Mesendoderm (in vitro differentiated cells): ENCODE measurements at places on chromosomes 12 and 14.
A peak's percentile ranks its signal among the peaks of the same experiment; 100 is the strongest.

DNA sequence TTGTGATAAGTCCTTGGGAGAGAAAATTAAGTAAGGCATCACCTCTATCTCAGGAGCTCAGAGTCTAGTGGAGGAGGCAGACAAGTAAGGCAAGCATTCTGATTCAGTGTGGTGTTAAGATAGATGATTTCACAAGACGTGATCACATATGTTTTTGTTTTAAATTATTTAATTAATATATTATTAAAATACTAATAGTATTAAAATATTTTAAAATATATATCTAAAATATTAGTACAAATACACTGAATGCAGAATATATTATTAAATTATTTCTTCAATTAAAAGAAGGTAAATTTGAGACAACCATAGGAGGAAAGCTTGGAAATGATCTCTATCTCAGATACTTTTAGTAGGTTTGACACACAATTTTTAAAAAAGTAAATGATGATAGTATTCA lies 51.5 kb upstream of the ANO4 start:
- no peak for DNase-seq

DNA sequence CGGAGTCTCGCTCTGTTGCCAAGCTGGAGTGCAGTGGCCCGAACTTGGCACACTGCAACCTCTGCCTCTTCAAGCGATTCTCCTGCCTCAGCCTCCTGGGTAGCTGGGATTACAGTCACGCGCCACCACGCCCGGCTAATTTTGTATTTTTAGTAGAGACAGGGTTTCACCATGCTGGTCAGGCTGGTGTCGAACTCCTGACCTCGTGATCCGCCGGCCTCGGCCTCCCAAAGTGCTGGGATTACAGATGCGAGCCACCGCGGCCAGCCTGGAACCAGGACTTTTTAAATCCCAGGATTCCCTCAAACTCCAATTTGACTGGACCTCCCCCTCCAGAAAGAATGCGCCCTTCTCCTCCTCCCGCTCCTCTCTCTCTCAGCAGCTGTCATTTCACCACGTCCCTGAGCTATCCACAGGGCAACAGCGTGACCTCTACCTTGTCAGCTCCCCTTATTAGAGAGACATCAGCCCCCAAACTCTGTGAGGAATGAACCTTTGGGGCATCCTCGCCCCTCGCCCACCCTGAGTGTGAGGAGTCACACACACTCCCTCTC lies 2.0 kb downstream of the ESYT1 start:
- DNase-seq, result no peak

GRCh38 chr12:79939728-79940310 lies 4.9 kb upstream of the PPP1R12A start:
- DNase-seq, result no peak

DNA sequence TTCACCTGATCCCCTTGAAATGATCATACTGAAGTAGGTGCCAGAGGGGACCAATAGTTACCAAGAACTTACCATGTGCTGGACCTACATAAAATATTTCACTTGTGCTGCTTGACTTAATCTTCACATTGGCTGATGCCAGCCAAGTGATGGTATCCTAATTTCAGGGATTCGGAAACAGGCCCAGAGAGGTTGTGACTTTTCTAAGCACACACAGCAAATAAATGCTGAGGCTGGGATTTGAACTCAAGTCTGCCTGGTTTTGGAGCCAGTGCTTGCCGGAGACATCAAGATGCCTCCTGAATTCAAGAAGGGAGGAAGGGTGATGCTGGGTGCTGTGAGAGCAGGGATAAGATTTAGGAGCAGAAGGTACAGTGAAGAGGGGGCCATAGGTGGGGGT lies 173.5 kb upstream of the LHX5 start:
- no peak for DNase-seq

- no peak for DNase-seq
Measured at GRCh38 chr12:99121546-99121945, 476.5 kb downstream of the APAF1 start.

GRCh38 chr12:902581-902980 lies 46.9 kb downstream of the RAD52 start:
- no peak for DNase-seq

DNA sequence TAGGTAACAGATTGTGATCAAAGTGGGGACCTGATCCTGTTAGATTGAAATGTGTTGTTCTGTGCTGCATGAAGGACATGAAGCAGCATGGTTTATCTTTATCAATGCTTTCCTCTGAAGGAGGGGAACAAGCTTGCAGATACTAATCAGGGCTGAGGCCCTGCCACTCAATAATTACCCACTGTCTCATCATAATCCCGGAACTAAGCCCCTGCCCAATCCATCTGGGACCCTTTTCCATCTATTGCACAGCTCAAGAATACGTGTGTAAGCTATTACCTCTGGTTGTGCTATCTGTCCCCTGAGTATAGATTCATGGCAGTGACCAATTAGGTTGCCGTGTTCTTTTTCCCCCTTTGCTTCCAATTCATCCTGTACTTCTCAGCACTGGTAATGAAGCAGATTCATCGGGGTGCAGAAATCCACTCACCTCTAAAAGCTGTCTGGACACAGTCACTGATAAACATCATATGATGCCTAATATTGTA lies 67.8 kb downstream of the OTX2 start:
- no peak for DNase-seq

DNA sequence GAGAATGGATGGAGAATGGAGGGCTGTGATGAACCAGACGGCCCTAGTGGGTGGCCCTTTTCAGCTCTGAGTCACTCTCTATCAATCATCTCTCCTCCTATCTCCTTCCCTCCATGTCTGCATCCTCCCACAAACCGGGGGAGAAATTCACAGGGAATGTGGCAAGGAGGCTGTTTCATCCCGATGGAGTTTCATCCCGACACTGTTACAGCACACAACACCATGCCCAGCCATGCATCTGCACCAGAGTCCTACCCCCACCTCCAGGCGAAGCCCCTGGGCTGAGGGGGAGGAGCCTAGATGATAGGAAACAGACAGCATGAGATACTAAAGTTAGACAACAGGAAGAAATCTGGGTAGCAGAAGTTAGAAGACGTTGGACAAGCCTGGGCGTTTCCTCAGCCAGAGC lies 20.8 kb downstream of the SLC8B1 start:
- no peak for DNase-seq

DNA sequence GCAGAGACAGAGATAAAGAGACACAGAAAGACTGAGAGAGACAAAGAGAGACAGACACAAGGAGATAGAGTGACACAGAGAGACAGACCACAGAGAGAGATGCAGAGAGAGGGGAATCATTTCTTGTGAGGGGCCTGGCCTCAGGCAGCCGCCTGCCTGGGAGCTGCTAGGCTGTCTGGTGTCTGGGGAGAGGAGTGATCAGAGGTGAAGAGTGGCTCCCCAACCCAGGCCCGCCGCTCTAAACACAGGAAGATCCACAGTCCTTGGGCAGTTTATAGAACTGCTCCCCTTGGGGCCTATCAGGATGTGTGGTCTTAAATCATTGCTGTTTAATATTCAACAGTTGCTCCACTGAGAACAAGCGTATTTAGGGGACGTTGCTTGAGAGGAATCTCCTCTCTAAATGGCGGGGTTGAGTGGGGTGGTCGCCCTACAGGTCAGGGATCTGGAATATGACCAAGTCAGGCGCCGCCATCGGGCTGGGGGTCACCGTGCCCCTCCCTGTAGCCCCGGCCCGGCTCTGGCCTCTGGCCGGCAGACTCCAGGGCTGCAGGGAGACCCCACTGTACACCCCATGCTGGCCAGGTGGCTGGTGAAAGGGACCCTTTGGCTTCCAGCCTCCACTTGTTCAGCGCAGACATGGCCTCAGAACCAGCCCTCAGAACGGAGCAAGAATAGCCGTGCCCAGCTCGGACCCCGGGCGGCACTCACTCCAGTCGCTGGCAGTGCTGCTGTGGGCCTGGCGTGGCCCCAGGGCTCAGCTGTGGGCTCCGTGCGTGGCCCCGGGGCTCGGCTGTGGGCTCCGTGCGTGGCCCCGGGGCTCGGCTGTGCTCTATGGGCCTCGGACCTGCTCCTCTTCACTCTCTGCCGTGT lies 89.4 kb downstream of the GALNT9 start:
- no peak for DNase-seq

- DNase-seq, result no peak
Measured at GRCh38 chr12:45418520-45418919, 202.6 kb downstream of the ANO6 start.

- DNase-seq, result peak; percentile 70
Measured at GRCh38 chr12:59282999-59283398, 312.8 kb upstream of the SLC16A7 start.

- DNase-seq, result peak; percentile 14
Measured at GRCh38 chr12:69000540-69001243, 67.7 kb upstream of the CPM start.

- DNase-seq, result no peak
Measured at GRCh38 chr14:39218171-39218769, 15.4 kb upstream of the MIA2 start.

DNA sequence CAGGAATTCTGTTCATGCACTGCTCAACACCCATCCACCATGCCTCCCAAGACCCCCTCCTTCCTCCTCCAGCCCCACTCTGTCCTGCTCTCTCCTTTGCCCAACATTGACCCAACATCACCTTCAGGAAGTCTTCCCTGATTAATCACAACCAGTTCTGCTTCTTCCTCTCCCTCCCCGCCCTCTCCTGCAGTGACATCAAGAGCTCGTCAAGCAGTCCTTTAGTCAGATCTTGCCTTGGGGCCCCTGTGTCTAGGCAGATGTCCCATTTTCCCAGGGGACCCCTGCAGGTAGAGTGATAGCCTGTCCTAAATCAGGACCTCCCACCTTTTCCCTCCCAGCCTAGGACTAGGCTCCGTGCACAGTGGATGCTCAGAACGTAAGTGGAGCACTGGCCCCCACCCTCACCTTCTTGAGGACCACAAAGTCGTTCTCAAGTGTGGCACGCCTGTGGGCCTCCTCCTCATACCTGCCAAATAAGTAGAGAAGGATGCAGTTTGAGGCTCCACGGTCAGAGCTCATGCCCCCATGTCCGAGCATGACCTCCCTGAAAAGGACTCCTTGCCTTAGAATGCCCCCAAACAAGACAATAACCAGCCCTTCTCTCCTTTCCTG lies 2.3 kb downstream of the KRT78 start:
- DNase-seq, result no peak

DNA sequence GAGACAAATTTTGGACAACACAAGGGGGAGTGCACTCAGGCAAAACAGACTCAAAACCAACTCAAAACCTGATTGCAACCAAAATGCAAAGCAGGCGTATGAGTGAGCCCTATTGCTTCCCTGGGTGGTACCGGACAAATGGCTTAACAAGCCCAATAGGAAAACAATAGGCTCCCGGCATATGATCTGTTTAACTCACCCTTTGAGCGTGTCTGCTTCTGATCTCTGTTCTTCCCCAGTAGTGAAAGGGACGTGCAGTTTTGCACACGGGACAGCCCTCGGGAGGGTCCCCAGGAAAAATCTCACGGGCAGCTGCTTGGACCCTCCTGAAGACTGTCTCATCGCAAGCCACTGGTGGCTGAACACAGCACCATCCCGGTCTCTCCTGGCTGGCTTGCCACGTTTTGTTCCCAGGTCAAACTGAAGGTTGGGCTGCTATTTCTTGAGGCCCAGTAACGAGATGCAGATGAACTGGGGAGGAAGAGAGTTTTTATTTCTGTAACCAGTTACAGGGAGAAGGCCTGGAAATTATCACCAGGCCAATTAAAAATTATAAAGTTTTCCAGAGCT lies 9.9 kb downstream of the SOAT2 start:
- DNase-seq, result no peak

- no peak for DNase-seq
Measured at GRCh38 chr14:78764645-78765044, 594.5 kb downstream of the NRXN3 start.

DNA sequence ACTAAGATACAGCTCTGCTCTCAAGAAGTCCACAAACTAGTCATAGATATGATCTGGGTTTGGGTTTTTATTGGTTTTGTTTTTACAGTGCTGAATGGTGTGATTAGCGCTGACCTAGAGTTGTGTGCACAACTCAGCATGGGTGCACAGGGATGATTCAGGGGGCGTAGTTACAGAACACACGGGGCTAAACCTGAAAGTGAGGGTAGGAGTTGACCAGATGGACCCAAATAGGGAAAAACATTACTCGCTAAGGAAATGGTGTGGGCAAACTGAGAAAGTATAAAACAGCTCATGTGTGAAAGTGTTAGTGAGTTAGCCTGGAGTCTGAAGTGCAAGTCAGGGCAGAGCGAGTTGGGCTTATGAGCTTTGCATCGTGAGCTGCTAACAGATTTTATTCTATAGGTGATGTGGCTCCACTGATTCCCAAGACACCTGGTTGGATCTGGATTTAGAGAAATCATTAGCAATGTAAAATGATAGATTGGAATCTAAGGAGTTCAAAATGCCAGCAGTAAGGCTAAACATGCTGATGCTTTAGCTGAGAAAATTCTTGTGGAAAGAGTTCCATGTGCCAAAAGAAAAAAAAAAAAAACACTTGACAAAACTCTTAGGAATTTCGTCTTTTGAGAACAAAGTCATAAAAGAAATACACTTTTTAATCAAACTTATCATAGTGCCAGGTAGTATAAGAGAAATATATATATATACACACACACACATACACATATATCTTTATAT lies 134.9 kb downstream of the SLC5A8 start:
- no peak for DNase-seq

- peak; percentile 15 for DNase-seq
Measured at GRCh38 chr14:30252783-30253674, 305.9 kb upstream of the G2E3 start.

GRCh38 chr14:54606178-54606577 lies 39.2 kb downstream of the SAMD4A start:
- peak; percentile 86 for DNase-seq

DNA sequence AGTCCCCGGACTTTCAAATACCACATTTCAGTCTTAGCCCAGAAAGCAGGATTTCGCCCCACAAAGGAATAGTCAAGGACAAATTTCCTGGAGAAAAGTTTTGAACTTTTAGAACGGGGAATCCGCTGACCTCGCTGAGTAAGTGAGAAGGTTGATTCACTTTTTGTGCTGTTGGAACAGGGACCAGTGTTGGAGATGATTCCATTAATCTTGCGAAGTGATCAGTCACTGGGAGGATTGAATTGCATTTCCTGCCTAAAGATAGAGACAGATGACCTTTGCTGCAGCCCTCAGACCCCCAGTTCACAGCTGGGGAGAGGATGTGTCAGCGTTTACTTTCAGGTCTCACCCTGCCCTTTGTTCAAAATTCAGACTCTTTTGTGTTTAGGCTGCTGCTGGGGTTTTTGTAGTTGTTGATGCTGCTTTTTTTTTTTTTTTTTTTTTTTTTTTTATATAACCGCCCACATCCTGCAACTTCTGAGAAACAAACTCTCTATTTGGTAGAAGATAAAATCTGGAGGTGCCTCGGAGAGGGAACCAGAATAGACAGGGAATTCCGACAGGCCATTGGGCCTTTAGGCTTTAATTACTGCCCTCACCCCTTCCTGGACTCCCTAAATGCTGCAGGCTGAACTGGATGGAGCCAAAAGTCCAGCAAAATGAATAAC lies 9.8 kb upstream of the KDM2B start:
- peak; percentile 70 for DNase-seq

DNA sequence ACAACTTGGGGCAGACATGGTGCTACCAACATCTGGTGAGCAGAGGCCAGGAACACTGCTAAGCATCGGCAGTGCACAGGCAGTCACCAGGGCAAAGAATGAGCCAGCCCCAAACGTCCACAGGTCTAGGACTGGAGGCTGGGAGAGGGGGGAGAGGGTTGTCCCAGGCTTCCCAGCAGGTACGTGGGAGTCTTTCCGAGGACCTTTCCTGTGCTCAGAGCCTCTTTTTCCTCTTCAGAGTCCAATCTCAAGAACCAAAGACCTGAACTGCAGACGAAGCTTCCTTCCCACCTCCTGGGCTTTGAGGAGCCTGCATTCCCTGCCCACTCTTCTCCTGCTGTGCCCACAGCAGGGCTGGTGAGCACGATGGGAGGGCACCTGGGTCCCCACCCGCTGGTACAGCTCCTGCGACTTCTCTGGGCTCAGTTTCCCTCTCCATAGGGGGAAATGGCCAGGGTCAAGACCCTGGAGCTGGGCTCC lies 48.7 kb downstream of the DLK1 start:
- DNase-seq, result no peak

GRCh38 chr12:63276537-63277365 lies 125.8 kb upstream of the AVPR1A start:
- peak; percentile 64 for DNase-seq
